GM23248 (cell line): ENCODE measurements at places on chromosomes 16 and 17. TPM values are rescaled to one million over a fixed set of nuclear protein-coding genes. Genes with fewer than 3 reads are reported as not detected.
A peak's percentile ranks its signal among the peaks of the same experiment; 100 is the strongest.

The PEMT gene
- 53.0 and 62.0 TPM in 2 replicates for total RNA-seq

- DNase-seq: no peak
- H3K4me3 ChIP-seq: no peak overlapping the region
- H3K27me3 ChIP-seq: no peaks in the 10 kb centered on the region
- H3K4me1 ChIP-seq: no peaks in the 10 kb centered on the region
- no peaks in the 10 kb centered on the region for H3K36me3 ChIP-seq
These were observed 8.3 kb upstream of the SNF8 start for GRCh38 chr17:48952904-48953303.

DNA sequence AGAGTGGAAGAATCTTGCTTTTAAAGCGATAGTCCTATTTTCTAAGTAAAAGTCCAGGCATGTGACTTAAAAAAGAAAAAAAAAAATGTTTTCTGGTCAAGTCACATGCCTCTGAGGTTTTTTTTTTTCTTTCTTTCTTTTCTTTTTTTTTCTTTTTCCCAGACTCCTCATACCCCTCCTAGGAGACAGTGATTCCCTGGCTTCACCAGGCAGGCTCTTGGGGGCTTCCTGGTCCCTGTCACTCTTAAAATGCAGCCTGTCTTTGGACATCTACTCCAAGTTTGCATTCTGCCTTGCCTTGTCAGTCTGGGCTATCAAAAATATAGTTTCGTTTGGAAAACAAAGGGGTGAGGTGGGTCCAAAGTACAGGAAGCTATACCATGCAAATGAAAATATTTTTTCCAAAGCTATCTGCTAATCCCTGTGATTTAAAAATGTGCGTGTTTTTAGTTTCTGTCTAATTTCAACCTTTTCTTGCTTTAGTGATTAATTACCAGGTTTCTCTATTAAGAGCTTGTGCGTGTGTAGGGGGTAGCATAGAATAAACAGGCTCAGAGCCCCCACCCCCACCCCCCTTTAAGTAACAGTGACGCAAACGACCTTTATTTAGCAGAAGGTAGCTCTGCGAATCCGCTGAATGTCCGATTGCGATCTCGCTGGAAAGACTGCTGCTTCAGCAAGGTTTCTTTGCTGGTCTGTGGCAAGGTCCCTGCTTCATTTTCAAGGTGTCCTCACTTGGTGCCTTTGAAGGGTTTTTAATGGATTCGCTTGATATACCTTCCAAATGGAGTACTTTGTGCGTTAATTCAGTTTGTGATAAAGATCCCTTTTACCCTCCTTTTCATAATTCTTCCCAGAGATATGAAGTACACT, 510.2 kb downstream of the WWOX start:
- H3K36me3 ChIP-seq: no peaks in the 10 kb centered on the region
- no peak overlapping the region for H3K27ac ChIP-seq
- H3K4me1 ChIP-seq: no peaks in the 10 kb centered on the region
- no peaks in the 10 kb centered on the region for H3K27me3 ChIP-seq

DNA sequence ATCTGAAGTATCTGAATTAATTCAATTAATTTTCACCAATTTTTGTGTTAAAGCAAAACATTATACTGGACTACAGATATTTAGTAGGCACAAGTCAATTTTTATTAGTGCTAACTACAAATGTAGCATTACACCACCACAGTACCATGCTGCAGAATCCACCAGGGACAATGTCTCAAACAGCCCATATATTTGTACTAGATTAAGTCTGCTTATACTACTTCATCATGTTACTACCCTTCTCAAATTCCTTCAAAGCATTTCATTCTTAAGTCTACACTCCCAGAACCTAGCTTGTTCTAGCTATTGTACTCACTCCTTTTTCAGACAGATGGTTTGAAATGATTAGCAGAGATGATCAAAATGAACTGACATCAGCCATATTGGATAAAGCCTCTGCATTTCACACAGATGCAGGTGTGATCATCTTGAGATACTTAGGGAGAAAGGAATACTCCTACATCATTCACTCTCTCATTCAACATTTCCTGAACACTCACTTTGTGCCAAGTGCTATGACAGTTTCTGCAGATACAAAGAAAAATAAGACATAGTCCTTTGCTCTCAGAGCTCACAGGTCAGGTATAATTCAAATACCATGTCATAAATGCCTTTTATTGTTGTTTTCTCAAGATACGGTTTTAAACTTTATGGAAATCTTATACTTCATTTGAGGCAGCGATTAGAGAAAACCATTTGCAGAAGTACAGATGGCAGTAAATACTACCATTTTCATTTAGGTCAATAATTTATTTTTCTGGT, 47.7 kb downstream of the SMURF2 start:
- peaks cover 15% of the 10 kb centered on the region; the same call in 1 of the 2 replicates for H3K36me3 ChIP-seq
- H3K4me1 ChIP-seq: peaks cover 79% of the 10 kb centered on the region
- no peaks in the 10 kb centered on the region for H3K27me3 ChIP-seq
- DNase-seq: no peak
- peak overlapping the region; percentile 6; the same call in 1 of the 2 replicates for H3K4me3 ChIP-seq
